Esophagus squamous epithelium (tissue), 5 donors: ENCODE measurements at places on chromosomes 11 and 22.

DNA sequence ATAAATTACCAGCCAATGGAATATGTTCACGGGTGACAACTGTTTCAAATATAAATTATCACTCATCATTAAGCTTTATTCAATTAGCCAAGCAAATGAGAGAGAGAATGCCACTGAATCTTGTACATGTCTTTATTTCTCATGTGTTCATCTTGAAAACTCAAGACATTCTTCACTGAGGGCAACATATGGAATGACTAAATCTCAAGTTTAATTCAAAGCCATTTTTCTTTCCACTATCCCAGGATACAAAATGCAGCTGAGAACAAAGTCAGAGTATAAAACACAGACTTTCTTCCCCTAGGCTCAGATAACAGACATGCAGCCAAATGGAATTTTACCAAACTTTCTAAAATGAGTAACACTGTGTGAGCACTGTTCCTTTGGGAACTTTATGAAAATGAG is 12.1 kb upstream of the BBOX1 start:
- H3K27me3 ChIP-seq: no peaks in the 10 kb centered on the region
- H3K4me3 ChIP-seq: no peak overlapping the region
- no peak for DNase-seq

GRCh38 chr11:128888034-128888985 is 2.8 kb upstream of the KCNJ5 start:
- H3K36me3 ChIP-seq: no peaks in the 10 kb centered on the region
- no peak overlapping the region for H3K4me3 ChIP-seq
- H3K4me1 ChIP-seq: peaks cover 23% of the 10 kb centered on the region
- H3K27me3 ChIP-seq: no peaks in the 10 kb centered on the region
- no peak for DNase-seq

DNA sequence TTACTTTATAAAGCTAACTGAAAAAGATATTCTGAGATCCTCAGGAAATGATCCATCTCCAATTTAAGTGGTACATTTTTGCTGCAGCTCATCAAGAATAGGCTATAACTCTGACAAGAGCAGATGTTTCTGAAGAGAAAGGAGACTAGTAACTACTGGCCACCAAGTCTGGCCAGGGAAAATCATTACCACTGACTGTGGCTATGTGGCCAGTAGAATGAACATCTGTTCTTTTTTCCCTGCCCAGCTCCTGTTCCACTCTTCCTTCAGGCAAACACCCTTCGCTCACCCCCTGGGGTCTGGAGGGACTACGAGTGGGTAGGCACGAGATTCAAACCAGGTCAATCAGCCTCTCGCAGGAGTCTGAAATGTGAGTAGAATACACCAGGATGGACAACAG is 23.9 kb downstream of the TMEM123 start:
- peaks cover 13% of the 10 kb centered on the region for H3K4me1 ChIP-seq
- no peak for DNase-seq
- H3K4me3 ChIP-seq: no peak overlapping the region
- peaks cover 7% of the 10 kb centered on the region for H3K36me3 ChIP-seq
- H3K27ac ChIP-seq: no peak overlapping the region
- H3K27me3 ChIP-seq: no peaks in the 10 kb centered on the region

GRCh38 chr11:57913715-57914704 is 109.7 kb upstream of the OR9Q1 start:
- no peak overlapping the region for H3K4me3 ChIP-seq
- no peaks in the 10 kb centered on the region for H3K4me1 ChIP-seq
- H3K36me3 ChIP-seq: no peaks in the 10 kb centered on the region
- H3K27me3 ChIP-seq: no peaks in the 10 kb centered on the region

DNA sequence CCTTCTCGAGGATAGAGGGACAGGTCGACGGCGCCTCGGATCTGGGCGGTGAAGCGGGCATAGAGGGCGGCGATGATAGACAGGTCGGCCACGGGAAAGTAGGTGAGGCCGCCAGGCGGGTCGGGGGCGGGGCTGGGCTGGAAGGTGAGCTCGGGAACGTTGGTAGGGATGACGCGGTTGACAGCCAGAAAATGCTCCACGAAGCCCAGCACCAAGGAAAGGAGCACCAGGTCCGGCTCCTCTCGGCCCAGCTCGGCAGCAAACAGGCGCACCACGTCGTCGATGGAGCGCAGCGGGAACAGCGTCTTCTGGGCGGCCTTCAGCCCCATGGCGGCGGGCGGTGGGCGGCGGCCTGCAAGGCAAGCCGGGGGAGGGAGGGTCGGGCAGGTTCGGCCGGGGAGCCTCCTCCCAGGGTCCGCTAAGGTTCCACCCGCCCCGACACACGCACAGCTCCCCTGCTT is 540 bp downstream of the MEN1 start:
- H3K4me1 ChIP-seq: peaks cover 6% of the 10 kb centered on the region
- peaks cover 36% of the 10 kb centered on the region for H3K36me3 ChIP-seq
- H3K27ac ChIP-seq: peak overlapping the region; percentile 90
- H3K4me3 ChIP-seq: peak overlapping the region; percentile 80

GRCh38 chr11:83312430-83312829 is 26.3 kb upstream of the CCDC90B start:
- H3K4me1 ChIP-seq: no peaks in the 10 kb centered on the region
- no peak for DNase-seq
- H3K4me3 ChIP-seq: no peak overlapping the region

- H3K4me3 ChIP-seq: no peak overlapping the region
- H3K36me3 ChIP-seq: no peaks in the 10 kb centered on the region
- H3K27me3 ChIP-seq: no peaks in the 10 kb centered on the region
- peaks cover 43% of the 10 kb centered on the region for H3K4me1 ChIP-seq
- no peak for DNase-seq
These were observed 84.2 kb downstream of the CELSR1 start for GRCh38 chr22:46453006-46453828.
